Activated CD4-positive, alpha-beta T cell treated with anti-CD3 and anti-CD28 coated beads, Interleukin-2, amount 50 U/mL, for 48 hours (primary cell): ENCODE measurements at places on chromosomes 2 and 18.

DNA sequence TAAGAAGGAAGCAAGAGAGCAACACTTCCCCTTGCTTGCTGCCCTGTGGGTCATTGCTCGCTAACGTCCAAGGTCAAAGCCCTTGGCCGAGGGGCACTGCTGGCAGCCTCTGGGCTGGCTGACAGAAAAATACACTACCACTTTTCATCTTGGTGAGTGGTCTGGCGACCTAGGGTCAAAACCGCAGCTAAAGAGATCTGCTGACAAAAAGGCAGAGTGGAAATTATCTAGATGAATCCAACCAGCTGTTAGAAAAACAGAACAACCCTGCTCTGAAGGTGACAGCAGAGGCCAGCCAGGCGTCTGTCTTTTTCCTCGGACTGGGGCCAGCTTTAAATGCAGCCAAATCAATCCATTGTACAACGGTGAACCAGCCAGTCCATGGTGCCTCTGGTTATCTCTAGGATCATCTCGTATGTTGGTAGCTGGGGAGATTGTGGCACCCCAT lies 92.6 kb downstream of the CD8B2 start:
- DNase-seq = no peak

- no peak for DNase-seq
These were observed 51.1 kb downstream of the AP1S3 start for GRCh38 chr2:223786236-223786635.

DNA sequence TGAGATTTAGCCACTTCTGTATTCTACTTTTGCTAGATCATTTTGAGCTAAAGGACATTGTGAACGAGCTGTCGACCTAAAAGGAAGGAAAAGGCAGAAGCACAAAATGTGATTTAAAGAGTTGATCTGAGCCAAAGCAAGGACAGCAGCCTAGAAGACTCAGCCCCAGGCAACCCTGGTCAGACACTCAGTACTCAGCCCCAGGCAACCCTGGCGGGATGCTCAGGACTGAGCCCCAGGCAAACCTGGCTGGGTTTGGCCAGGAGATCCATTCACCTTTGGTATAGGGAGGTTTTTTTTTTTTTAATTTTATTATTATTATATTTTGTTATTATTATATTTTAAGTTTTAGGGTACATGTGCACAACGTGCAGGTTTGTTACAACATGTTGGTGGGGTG lies 34.3 kb upstream of the PXDN start:
- DNase-seq = no peak

- DNase-seq = no peak
These were observed 29.2 kb upstream of the KDM3A start for GRCh38 chr2:86412007-86412406.
